ENCODE measurements at places on chromosomes 6 and 20.

DNA sequence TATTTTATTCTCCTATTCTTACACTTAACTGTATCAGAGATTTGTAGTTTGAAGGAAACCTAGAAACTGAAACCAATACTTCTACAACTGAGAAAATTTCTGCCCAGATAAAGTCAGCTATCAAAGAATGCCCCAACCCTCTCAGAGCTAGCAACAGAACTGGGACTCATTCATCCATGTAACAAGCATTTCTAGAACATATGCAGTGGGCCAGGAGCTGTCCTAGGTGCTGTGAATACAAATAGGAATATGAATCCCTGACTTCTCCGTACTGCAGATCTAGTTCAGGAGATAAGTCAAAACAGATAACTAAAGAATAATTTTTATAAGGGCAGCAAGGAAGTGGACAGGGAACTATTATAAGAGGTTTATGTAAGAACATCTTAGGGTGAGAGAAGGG is 654.1 kb upstream of the NOX3 start:
- no peak for DNase-seq

- DNase-seq: no peak
These were observed 32.4 kb upstream of the RAB22A start for GRCh38 chr20:58277107-58277506.

GRCh38 chr6:71527886-71528285 is 239.3 kb downstream of the OGFRL1 start:
- no peak for DNase-seq

- no peak for DNase-seq
These were observed 308.9 kb upstream of the MMS22L start for GRCh38 chr6:97591955-97592354.

DNA sequence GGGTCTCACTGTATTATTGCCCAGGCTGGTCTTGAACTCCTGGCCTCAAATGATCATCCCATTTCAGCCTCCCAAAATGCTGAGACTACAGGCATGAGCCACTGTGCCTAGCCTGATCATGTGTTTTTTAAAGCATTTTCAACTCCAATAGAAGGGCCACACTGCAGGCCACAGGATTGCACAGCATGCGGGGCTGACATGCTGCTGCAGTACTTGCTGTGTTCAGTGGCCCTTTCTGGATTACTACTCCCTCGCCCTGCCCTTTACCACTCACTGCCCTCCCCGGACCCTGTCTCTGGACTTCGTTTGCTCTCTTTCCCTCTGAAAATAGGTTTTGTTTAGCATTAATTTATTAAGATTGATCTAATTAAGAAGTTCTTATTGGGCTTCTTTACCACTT is 37.3 kb downstream of the HECA start:
- no peak for DNase-seq

Measured in NCI-H1092 treated with DMSO at 0.1 percent for 48 hours (cell line).